ENCODE measurements at places on chromosomes 11 and 22. TPM values are rescaled to one million over a fixed set of nuclear protein-coding genes. Genes with fewer than 3 reads are reported as not detected.

DNA sequence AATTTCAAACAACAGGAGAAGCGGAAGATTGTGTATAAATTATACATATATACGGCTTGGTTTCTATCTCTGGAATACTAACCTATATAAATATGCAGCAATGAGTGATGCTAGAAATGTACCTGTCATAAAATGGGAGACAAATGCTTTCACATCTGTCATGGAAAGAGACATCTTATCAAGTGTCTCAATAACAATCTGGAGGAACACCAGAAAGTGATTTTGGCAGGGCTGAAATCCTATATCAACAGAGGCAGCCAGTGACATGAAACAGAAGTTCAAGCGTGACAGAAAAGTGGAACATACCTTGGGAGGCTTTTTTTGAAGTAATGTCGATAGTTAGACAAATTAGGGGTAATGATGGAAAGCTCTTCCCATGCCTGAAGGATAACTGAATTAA lies 834.6 kb downstream of the JRKL start:
- DNase-seq = no peak
- H3K4me1 ChIP-seq = no peaks in the 10 kb centered on the region
- no peaks in the 10 kb centered on the region for H3K27me3 ChIP-seq
- H3K27ac ChIP-seq = no peak overlapping the region
- H3K36me3 ChIP-seq = no peaks in the 10 kb centered on the region
- no peak overlapping the region for H3K4me3 ChIP-seq

- no peaks in the 10 kb centered on the region for H3K36me3 ChIP-seq
- H3K27ac ChIP-seq = no peak overlapping the region
- peaks cover 4% of the 10 kb centered on the region for H3K27me3 ChIP-seq
Measured at GRCh38 chr11:2328021-2328420, 26.2 kb downstream of the TSPAN32 start.

DNA sequence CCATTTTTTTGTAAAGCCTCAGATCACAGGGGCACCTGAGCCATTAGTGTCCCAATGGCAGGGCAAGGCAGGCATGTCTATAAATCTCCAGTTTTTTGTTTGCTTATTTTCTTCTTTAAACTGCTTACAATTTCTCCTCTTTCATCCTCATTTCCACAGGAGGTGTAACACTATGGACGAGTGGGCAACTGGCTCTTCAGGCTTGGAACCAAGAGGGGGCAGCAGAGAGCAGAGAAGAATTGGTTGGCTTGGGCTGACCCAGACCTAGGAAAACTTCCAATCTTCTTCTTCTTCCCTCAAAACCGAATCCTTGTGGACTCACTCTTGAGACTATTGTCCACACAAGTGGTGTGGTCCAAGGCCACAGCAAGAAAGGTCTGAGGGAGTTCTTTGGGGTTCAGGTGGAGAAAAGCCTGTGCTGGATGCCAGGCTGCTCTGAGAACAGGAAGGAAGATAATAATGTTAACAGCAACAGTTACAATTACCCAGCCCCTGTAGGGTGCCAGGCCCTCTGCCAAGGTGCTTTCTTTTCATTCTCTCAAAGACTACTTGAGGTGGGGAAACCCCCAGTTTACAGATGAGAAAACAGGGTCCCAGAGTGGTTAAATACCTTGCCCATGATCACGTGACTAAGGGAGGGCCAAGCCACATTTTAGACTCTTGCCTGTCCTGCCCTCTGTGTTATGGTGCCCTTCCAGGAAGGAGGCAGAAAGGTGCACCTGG lies 70.7 kb upstream of the E2F8 start:
- H3K36me3 ChIP-seq = no peaks in the 10 kb centered on the region
- no peak overlapping the region for H3K27ac ChIP-seq
- H3K4me1 ChIP-seq = no peaks in the 10 kb centered on the region
- H3K27me3 ChIP-seq = no peaks in the 10 kb centered on the region

DNA sequence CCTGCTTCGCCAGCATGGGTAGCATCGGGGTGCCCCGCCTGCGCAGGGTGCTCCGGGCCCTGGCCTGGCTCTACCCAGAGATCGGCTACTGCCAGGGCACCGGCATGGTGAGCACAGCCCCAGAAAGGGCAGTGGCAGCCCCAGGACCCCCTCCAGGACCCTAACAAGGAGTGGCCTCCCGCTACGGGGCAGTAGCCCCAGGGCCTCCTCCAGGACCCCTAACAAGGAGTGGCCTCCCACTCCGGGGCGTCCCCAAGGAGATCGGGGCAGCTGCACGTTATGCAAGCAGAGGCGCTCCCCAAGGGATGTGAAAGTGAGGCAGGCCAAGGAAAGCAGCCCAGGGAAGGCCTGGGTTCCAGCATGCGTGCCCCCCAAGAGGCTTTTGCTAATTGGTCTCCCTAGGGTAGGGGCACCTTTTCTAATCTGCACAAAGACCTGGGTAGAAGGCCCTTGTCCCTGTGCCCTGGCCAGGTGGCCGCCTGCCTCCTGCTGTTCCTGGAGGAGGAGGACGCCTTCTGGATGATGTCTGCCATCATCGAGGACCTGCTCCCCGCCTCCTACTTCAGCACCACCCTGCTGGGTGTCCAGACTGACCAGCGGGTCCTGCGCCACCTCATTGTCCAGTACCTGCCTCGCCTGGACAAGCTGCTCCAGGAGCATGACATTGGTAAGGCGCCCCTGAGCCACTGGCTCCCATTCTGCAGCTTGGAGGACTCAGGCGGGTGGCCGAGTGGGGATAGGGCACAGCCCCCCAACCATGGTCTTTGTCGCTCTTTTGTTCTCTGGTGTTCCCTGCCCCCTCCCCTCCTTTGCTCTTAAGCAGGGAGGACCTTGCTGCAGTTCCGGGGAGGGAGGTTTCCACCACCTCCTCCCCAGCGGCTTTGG lies 35.0 kb downstream of the SGSM3 start:
- peaks cover 30% of the 10 kb centered on the region for H3K36me3 ChIP-seq
- H3K27ac ChIP-seq = no peak overlapping the region
- H3K4me1 ChIP-seq = peaks cover 35% of the 10 kb centered on the region
- DNase-seq = no peak

DNA sequence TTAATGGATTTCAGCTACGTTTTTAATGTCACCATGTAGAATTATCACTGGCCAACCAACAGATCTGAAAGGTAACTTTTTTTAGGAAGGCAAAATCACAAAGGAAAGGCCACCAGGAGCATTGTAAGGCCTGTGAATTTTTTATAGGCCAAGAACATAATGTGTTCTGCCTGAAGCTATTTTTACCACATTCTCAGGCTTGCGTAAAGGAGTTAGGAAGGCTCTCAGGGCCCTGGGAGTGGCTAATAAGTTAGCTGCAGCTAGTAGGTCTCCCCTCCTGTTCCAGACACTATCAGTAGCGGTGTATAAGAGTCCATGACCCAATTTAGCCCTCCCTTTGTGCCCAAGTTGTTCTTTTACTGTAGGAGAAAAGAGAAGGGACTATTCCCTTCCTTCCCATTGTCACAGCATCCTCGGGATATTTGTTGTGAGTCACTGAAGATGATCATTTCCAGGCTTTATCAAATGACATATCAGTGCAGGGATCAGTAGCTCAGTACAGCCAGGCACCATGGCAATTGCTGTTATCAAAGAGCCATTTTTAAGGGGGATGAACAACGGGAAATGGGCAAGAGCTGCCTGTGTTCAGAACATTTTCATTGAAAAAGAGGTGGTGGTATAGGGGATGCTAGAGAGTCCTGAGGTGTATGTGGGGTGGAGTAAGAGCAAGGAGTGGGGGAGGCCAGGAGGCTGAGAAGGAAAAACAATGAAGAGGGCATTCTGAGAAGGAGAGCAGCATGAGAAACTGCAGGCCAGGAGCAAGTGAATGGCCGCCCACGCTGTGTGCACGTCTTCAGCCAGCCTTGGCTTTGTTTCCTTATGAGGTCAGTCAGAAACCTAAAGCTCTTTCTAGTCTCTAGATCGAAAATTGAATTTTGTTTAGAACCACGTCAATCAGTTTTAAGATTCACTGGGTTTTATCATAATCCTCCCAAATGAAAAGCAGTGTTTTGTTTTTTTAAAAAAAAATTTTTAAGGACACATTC lies 940.3 kb downstream of the NTM start:
- no peaks in the 10 kb centered on the region for H3K36me3 ChIP-seq
- no peak overlapping the region for H3K4me3 ChIP-seq
- no peaks in the 10 kb centered on the region for H3K27me3 ChIP-seq
- H3K27ac ChIP-seq = no peak overlapping the region
- no peaks in the 10 kb centered on the region for H3K4me1 ChIP-seq

DNA sequence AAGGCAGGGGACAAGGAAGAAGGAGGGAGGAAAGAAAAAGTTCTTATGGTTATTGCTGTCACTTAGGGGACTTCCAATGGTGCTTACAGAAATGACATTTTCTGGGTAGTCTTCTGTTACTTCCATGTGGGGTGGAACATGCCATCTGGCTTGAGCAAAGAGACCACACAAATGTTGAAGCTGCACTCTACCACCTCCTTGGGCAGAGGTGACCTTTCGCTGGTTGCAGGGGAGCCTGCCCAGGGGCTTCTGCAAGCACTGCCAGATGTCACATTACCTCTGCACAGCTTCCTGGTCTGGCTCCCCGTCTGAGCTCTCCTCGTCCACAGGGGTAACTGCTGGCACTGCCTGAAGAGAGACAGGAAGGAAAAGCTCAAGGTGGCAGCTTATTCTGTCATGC lies 32.6 kb upstream of the APOA1 start:
- H3K27ac ChIP-seq = no peak overlapping the region
- peaks cover 65% of the 10 kb centered on the region for H3K36me3 ChIP-seq
- no peak overlapping the region for H3K4me3 ChIP-seq

DNA sequence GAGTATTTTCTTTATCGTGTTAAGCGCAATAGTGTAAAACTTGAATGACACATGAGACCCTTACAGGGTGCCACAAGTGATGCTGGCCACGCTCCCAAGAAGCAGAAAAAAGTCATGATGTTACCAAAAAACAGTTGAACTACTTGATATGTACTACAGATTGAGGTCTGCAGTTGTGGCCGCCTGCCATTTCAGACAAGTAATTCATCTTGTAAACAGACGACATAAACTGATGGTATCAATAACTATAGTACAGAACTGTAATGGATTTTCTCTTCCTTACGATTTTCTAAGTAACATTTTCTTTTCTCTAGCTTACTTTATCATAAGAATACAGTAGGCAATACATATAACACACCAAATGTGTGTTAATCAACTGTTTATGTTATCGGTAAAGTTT lies 5.5 kb downstream of the CD59 start:
- no peaks in the 10 kb centered on the region for H3K36me3 ChIP-seq
- H3K27me3 ChIP-seq = no peaks in the 10 kb centered on the region
- no peak for DNase-seq
- no peak overlapping the region for H3K4me3 ChIP-seq

GRCh38 chr11:43282607-43283440 lies 29.0 kb upstream of the API5 start:
- H3K4me3 ChIP-seq = no peak overlapping the region
- H3K36me3 ChIP-seq = no peaks in the 10 kb centered on the region
- no peak overlapping the region for H3K27ac ChIP-seq

DNA sequence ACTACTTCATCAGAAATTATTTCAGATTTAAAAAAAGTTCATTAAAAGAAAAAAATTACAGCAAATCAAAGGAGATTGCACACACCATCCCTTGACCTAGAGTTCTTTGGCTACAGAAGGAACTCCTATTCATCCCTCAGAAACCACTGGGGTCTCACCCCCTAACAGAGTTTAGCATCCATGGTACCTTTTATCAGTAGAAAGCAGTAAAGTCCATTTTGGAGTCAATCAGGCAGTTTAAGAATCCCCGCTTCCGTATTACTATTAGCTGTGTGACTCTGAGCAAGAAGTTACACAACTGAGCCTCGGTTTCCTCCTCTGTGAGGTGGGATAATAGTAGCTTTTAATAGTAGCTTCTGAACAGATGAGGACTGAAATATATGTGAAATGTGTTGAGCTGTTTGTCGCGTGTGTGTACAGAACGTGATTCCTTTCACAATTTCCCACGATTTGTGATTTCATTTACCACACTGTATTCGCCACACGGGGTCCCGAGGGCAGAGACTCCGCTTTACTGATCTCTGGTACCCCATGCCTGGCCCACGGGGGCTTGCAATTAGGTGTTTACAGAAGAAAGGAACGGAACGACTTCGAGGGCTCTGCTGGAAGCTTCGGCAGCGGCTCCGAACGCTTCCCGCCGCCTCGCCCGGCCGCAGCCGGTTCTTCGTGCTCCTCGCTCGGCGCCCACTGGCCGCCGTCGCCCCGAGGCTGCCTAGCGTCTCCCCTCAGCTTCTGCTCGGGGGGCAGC lies 72.5 kb upstream of the ZBED5 start:
- peak overlapping the region; percentile 52 for H3K4me3 ChIP-seq
- peak; percentile 7 for DNase-seq
- no peak overlapping the region for H3K27ac ChIP-seq
- H3K4me1 ChIP-seq = peaks cover 5% of the 10 kb centered on the region
- H3K36me3 ChIP-seq = no peaks in the 10 kb centered on the region

- peaks cover 62% of the 10 kb centered on the region for H3K4me1 ChIP-seq
- H3K4me3 ChIP-seq = no peak overlapping the region
- no peak overlapping the region for H3K27ac ChIP-seq
- DNase-seq = peak; percentile 36
- H3K27me3 ChIP-seq = no peaks in the 10 kb centered on the region
- H3K36me3 ChIP-seq = no peaks in the 10 kb centered on the region
Measured at GRCh38 chr11:45082744-45083543, 63.5 kb upstream of the PRDM11 start.

DNA sequence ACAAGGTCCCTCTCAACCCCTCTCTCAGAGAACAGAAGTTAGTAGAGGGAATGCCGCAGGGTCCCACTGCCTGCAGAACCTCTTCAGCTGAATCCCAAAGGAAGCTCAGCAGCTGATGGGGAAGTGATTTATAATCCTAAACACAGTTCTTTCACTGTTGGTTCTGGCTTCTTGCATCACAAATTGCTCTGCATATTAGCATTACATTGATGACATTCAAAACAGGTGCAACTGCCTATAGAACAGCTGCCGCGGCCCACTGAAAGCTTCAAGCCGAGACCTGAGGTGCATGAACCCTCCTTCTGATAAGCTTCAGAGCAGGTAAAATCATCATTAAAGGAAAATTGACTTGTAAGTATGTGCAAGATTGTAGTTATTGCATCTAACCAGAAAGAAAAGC lies 75.2 kb upstream of the KIRREL3 start:
- H3K27ac ChIP-seq = no peak overlapping the region
- no peaks in the 10 kb centered on the region for H3K36me3 ChIP-seq
- DNase-seq = no peak

DNA sequence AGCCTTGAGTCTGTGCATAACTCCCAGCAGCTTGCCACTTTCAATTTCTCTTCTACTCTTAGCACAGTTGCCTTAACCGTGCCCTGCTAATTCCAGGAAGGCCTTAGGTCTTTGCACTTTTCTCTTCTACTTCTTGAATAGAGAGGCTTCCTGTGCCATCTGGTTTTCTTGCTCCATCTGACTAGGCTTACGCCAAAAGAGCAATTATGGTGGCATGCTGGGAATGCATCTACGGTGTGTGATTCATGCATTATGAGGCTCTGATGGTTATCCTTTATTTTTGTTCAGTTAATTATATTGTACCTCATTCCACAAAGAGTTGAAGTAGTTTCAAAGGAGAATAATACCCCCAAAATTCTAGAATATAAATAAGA lies 29.4 kb downstream of the SIK2 start:
- no peaks in the 10 kb centered on the region for H3K36me3 ChIP-seq
- no peak overlapping the region for H3K27ac ChIP-seq
- H3K4me3 ChIP-seq = no peak overlapping the region
- no peak for DNase-seq

Gene P2RX6
- total RNA-seq = 0.24 TPM

Gene MLC1
- total RNA-seq = 0.47 TPM

Gene CSKMT
- total RNA-seq = 48.3 TPM

Gene RHOD
- 1.7 TPM for total RNA-seq

Gene OR10G7
- total RNA-seq = not detected

Gene AIFM3
- 0.16 TPM for total RNA-seq

Gene DUSP8
- total RNA-seq = 2.3 TPM

Gene KIRREL3
- total RNA-seq = not detected

Measured in CD8-positive, alpha-beta memory T cell (primary cell).